ENCODE measurements at places on chromosomes 1 and 21.

DNA sequence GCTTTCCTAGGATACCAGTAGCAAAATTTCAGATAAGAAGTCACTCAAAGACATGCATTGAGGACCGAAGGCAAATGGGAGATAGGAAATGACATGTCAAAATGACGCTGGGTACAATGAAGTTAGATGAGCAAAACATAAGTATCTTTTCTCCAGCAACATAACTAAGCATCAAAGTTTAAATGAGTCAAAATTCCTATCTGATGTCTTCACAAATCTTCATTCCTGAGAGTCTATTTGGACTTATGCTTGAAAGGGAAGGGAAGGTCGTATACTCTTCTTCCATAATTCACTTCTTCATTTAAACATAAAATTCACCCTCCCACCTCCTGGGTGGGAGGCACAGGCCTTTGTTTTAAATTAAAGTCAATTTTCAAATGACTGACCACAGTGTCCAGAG lies 4.1 kb upstream of the TMEM81 start:
- no peak for DNase-seq

- no peak for DNase-seq
These were observed 495.1 kb downstream of the SETD4 start for GRCh38 chr21:35565204-35565611.

- DNase-seq: no peak
These were observed 37.8 kb upstream of the POFUT2 start for GRCh38 chr21:45325206-45326168.

DNA sequence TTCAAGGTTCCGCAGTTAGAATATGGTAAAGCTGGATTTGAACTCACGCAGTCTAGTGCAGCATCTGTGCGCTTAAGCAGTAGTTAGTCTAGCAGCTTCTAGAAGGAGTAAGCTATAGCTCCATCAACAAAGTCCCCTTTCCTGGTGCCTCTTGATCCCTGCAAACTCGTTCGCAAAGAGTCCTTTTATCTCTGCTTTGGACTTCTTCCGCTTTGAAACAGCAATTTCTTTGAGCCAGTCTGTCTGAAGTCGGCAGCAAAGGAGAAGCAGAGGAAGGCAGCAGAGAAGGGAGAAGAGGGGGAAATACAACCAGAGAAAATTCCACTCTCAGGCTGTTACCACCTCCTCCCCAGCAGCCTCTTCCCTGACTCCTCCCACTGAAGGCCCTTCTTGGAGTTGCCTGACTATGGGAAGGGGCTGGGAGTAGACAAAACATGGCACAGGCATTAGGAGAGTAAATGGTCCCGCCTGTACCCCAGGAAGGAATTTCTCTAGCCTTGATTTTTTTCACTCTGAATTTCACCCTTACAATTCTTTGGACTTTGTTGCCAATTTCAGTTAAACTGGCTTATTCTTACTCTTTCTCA lies 25.9 kb downstream of the HSD3B2 start:
- DNase-seq: no peak

GRCh38 chr1:119632841-119633240 lies 15.2 kb downstream of the ZNF697 start:
- DNase-seq: no peak

DNA sequence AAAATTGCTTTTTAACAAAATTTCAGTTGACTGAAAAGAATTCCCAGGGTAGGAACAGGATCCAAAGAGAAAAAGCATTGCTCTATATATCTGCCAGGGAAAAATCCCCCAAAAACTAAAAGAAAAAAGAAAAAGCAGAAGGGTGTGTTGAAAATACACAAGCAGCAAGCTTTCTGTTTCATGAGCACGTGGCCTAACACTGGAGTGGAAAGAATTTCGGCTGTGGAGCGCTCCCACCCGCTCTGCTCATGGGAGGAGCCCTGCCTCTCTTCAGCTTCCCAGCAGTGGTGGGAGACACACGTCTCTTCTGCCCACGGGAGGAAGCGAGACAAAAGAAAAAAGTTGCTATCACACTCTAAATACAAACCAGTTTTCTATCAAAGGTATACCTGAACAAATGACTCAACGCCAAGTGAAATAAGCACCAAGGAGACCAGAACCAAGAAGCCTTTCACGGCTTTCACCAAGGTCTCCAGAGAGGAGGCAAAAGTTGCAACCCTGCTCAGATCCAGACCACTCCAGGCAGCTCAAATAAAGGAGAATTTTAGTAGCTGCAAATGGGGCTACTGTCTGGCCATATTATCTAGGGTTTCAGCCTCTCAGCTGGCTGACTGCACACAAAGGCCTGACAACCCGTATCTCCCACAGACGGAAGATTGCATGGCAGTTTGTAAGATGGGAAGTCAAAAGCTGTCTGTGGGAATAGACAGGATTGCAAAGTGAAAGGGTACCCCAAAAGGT lies 29.5 kb upstream of the ZNF496 start:
- peak; percentile 27 for DNase-seq

GRCh38 chr1:86965012-86965826 lies 50.8 kb downstream of the HS2ST1 start:
- no peak for DNase-seq

DNA sequence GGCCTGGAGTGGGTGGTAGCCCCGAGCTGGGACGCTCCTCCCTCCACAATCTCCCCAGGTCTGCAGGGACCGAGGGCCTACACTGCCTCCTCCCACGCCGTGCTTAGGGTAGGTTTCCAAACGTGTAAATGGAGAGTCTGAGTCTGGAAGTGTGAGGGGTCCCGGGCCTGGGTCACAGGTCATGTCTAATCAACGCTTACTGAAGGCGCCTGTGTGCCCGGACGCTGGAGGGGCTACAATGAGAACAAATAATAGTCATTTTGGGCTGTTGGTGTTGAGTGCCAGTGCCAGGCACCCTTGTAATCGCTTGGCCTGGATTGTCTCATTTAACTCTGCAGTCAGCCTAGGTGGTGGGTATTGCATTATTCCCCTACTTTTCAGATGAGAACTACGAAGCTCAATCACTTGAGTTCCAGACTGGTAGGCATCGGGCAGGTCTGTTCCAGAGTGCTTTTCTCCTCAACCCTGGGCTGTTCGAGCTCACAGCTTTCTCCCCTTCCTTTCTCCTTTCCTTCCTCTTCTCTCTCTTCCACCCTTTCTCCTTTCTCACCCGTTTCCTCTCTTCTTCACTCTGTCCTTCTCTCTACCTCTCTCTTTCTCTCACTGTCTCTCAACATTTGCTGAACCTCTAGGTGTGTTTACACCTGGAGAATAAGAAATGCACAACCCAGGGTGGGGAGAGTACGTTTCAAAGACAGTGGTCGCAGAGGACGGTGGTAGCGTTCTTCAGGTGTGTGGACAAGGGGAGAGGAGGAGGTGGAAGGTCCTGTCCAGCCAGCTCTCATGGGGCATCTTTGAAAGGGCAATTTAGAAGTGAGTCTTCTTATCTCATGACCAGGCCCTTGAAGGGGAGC lies 883 bp downstream of the SLC66A1 start:
- no peak for DNase-seq

- DNase-seq: no peak
These were observed 201.5 kb downstream of the LMO4 start for GRCh38 chr1:87530042-87530807.

DNA sequence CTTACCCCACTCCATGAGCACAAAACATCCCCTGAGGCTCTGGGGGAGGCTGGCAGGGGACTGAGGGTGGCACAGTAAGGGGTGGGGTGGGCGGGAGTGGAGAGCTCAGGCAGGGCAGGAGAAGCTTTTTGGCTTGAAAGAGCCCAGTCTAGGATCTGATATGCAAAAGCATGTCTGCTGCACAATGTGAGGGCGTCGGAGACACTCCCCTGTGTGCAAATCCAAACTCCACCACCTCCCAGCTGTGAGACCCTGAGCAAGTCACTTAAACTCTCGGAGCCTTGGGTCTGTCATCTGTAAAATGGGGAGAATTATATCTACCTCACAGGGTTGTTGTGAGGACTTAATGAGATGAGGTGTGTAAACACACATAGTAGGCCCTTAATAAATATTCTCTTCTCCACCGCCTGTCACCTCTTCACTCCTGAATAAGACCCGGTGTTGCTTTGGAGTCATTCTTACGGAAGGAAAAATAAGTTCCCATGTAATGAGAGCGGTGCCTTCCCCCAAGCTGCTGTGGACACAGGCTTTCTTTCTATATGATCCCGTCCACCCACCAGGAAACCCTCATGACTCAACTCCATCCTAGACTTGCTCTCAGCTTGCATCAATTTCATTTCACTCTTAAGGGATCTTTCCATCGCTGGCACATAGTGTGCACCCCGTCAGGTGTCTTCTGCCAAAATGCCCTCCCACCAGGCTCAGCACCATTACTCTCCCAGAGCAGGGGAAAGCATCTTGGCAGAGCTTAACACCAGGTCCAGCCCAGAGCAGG lies 12.5 kb downstream of the KCNN3 start:
- DNase-seq: no peak

DNA sequence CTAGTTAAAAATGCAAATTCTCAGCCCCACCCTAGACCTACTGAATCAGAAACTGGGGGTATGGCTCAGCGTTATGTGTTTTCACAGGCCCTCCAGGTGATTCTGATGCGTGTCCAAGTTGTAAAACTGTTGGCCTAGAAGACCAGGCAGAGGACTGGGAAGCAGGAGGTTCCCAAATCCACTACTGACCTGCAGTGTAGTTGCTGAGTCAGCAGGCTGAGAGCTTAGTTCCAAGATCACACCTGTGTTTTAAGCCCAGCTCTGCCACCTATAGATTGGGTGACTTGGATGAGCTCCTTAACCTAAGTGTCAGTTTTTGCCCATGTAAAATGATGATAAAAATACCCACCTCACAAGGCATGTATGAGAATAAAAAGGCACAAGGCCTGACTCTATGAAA lies 4.1 kb downstream of the GRHL3 start:
- no peak for DNase-seq

DNA sequence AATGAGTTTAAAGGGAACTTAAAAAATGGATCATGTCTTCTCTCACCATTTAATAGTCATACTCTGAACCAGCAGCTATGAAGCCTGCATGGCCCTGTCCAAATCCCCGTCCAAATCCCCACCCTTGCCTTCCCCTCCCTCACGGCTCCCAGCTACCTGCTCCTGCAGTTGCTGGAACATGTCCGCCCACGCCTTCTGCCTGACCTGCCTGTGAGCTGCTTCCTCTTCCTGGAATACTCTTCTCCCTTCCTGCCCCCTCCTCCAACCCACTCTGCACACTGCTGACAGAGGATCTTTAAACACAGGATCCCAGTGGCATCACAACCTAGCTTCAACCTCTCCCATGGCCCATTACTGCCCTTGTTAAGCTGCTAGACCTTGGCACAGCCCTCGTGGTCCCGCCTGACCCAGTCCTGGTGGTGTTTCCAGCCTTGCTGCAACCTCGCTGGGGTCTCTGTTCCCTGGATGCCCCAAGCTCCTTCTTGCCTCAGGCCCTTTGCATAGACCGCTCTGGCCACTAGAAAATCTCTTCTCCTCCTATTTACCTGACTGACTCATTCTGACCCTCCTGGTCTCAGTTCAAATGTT lies 118.3 kb downstream of the PTPRU start:
- no peak for DNase-seq

DNA sequence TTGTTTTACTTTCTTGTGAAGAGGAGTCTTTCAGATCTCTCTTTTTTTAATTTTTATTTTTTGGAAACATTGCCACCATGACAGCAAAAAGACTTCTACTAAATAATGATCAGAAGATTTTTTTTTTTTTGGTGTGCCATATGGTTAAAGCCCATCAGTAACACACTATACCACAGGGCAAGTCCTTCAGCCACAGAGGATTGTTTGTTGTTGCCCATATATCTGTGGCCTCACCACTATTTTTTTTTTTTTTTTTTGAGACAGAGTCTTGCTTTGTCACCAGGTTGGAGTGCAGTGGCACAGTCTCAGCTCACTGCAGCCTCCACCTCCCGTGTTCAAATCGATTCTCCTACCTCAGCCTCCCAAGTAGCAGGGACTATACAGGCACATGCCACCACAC lies 29.2 kb downstream of the UAP1 start:
- DNase-seq: no peak

DNA sequence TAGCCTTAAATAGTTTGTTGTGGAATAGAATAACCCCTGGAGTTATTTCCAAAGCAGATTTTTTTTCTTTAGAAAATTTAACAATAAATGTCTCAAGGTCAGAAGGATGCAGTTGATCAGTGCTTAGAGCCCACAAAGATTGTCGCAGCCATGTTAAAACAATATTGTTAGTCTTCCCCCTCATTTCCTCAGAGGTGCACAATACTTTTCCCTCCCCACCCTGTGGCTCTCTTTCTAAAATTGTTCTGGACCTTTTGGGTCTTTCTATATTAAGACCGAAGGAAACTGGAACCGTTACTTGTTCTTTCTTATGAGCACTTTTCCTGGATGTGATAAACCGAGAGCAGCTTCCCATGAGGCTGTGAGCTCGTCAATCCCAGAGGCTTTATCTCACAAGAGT lies 333.7 kb downstream of the HLX start:
- DNase-seq: no peak

DNA sequence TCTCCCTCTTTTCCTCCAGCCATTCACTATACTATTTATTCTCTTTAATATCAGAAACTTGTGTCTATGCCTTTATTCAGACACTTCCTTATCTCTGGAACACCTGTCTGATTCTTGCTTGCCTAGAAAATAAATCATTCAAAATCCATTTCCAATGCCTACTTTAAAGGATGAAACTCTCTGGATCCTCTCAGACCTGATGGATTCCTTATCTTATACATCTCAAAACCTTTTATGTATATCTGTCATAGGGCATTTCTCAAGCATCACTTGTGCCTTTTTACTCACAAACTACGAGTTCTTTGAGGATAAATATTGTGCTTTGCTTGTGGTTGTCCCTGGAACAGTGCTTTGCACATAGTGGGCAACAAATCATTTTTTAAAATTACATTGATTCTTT lies 3.8 kb upstream of the ATP6V1G3 start:
- no peak for DNase-seq
